Hematopoietic multipotent progenitor cell treated with erythropoietin and hydrocortisone succinate and interleukin-3 and kit ligand, for 15 days (in vitro differentiated cells): ENCODE measurements at places on chromosomes 13 and 19.

GRCh38 chr19:55353803-55354697 is 469 bp downstream of the COX6B2 start:
- peak; percentile 52 for DNase-seq

GRCh38 chr19:4867534-4868285 is at the start of gene PLIN3:
PLIN3 (minus strand) TSS chr19:4867667; CDS start chr19:4861394, 6,273 bp downstream.
- DNase-seq: peak; percentile 84

GRCh38 chr13:32031025-32031814 is at the start of gene FRY:
FRY (plus strand) TSS chr13:32031774; CDS start chr13:32031796, 22 bp downstream.
- DNase-seq: no peak

DNA sequence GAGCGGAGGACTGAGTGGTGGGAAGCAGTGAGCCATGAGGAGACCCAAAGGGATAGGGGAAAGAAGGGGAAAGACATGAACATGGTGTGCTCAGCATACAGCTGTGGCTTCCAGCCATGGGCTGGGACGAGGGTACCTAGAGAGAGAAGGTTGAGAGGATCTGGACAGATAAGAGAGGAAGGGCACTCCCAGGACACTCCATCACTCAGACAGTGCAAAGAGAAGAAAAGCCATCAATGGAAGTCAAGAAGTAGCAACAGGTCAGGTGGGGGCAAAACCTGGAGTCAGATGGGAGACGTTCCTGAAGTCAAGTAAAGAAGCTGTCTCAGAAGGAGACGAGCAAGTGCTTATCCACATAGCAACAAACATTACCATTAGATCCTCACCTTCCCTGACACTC is 40.2 kb upstream of the UBAC2 start:
- DNase-seq: no peak

GRCh38 chr19:35228177-35228930 is at the start of gene FAM187B:
FAM187B (minus strand) TSS chr19:35228739; CDS start chr19:35228680, 59 bp downstream.
- DNase-seq: no peak

- DNase-seq: no peak
Observed at GRCh38 chr19:53463263-53463662, 4.3 kb upstream of the ZNF813 start.
